ENCODE measurements at places on chromosomes 6 and 20.

DNA sequence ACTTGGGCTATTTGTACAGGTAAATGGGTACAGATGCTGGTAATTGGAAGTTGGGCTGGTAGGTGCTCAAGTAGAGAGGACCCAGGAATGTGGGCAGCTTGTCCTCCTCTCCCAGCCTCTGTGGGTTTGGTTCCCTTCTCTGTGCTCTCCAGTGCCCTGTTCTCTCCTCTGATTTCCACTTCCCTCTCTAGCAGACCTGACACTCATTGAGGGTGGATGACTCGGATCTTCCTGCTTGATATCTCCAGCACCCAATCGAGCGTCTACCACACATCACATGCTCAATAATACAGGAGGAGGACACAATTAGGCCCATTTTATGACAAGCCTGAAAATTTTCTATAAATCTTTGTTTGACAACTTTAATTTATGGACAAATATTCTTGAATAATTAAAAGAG lies 23.7 kb downstream of the CST1 start:
- H3K4me3 ChIP-seq, result no peak overlapping the region
- no peaks in the 10 kb centered on the region for H3K36me3 ChIP-seq
- peaks cover 3% of the 10 kb centered on the region for H3K27me3 ChIP-seq
- H3K4me1 ChIP-seq, result no peaks in the 10 kb centered on the region
- DNase-seq, result no peak
- no peak overlapping the region for H3K27ac ChIP-seq

GRCh38 chr20:58731192-58731591 lies 38.6 kb downstream of the NPEPL1 start:
- peaks cover 8% of the 10 kb centered on the region for H3K27me3 ChIP-seq
- no peak for DNase-seq
- no peaks in the 10 kb centered on the region for H3K36me3 ChIP-seq
- no peak overlapping the region for H3K4me3 ChIP-seq

DNA sequence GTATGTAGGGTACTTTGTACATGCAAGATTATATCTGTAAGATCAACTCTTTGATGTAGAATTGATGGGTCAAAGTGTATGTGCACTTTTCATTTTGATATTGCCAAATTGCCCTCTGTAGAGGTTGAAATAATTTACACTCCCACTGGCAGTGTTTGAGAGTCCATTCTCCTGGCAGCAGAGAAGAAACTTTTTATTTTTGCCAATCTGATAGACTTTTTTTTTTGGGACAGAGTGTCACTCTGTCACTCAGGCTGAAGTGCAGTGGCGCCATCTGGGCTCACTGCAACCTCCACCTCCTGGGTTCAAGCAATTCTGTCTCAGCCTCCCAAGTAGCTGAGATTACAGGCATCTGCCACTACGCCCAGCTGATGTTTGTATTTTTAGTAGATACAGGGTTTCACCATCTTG lies 199.2 kb downstream of the ZFAND3 start:
- H3K27me3 ChIP-seq, result no peaks in the 10 kb centered on the region
- no peaks in the 10 kb centered on the region for H3K4me1 ChIP-seq
- H3K27ac ChIP-seq, result no peak overlapping the region
- no peaks in the 10 kb centered on the region for H3K36me3 ChIP-seq
- DNase-seq, result peak; percentile 13

DNA sequence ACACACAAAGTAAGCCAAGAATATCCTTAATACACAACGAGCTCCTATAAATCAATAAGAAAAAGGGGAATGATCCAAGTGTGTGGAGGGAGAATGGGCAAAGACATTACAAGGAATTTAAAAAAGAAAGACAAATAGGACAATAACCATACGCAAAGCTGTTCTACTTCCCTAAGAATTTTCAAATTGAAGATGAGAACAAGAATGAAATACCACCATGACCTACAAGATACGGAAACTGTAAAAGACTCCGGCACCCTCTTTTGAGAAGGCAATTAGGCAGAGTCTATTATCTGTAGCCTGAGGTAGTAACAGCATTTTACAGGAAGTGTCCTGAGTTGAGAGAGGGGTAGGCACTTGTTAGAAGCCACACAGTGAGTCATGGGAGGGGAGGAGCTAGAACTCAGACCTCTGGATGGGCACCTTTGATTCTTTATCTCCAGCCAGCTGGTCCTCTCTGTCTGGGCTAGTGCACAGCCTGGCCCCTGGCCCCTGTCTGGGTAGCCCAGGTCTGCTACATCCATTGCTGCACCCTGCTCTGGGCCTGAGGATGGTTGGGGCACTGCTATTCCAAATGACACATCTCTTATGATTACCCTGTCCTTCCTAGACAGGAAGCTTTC lies 15.3 kb downstream of the RSPO4 start:
- H3K4me1 ChIP-seq, result no peaks in the 10 kb centered on the region
- no peak overlapping the region for H3K27ac ChIP-seq
- DNase-seq, result no peak
- H3K27me3 ChIP-seq, result peaks cover 5% of the 10 kb centered on the region

DNA sequence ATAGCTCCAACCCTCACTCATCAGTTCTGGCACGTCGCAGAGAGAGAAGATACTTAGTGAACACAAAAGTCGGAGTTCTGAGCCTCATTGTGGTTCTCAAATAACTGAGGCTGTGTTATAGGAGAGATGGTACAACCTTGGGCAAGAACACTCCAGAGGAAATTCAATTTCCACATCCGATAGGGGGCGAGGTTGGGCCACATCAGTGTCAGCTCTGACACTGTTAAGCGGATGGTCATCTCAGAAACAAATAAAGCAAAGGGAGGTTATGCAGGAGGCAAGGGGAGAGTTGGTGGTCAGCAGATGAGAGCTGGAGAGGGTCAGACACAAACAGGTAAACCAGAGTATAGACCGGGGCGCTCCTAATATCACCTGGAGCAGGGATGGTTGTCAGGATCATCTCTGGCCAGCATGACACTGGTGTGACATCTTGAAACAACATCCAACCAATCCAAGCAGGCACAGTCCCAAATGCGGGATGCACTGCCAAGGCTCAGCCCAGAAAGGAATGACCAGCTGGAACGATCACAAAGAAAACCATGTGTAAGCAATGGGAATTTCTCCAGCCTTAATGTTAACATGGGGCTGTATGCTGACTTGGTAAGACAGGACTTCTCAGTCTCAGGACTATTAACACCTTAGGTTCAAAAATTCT lies 331.8 kb downstream of the HACE1 start:
- H3K27me3 ChIP-seq, result no peaks in the 10 kb centered on the region
- no peak for DNase-seq
- no peak overlapping the region for H3K4me3 ChIP-seq

DNA sequence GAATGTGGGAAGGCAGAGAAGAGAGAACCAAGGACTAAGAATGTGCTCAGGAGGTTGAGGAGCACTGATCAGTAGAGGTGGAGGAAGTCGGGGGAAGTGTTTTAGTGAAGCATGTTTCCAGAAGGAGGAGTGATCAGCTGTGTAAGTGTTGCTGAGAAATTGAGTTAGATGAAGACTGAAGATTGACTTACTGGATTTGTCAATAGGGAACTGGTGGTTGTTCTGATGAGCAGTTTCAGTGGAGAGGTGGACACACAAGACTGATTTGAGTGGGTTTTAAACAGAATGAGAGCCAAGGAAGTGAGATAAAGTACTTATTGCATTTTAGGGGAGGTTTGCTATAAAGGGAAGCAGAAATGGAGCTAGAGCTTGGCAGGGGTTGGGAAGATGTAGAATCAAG lies 182.6 kb downstream of the CDKAL1 start:
- H3K27ac ChIP-seq, result no peak overlapping the region
- no peak for DNase-seq
- no peaks in the 10 kb centered on the region for H3K27me3 ChIP-seq
- H3K4me3 ChIP-seq, result no peak overlapping the region
- H3K36me3 ChIP-seq, result no peaks in the 10 kb centered on the region
- peaks cover 38% of the 10 kb centered on the region for H3K4me1 ChIP-seq

DNA sequence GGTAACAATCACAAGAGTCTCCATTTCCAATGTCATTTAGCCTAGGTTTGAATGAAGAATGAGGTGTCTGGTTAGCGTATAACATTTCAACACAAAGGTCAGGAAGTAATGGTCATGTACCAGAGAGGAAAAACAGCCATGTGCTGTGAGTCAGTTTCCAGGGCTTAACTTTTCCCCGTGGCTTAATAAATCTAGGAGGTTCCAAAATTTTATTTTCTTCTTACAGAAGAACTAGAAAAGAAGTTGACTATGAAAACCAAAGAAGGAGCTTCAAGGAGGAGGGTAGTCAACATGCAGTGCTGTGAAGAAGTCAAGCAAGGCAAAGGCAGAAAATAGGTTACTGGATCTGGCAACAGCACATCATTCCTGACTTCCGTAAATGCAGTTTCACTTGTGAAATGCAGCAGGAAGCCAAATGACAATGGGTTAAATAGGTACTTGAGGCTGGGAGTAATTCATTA lies 8.4 kb upstream of the GABRR2 start:
- H3K27ac ChIP-seq, result no peak overlapping the region
- peaks cover 23% of the 10 kb centered on the region for H3K36me3 ChIP-seq
- no peaks in the 10 kb centered on the region for H3K4me1 ChIP-seq
- no peak for DNase-seq

DNA sequence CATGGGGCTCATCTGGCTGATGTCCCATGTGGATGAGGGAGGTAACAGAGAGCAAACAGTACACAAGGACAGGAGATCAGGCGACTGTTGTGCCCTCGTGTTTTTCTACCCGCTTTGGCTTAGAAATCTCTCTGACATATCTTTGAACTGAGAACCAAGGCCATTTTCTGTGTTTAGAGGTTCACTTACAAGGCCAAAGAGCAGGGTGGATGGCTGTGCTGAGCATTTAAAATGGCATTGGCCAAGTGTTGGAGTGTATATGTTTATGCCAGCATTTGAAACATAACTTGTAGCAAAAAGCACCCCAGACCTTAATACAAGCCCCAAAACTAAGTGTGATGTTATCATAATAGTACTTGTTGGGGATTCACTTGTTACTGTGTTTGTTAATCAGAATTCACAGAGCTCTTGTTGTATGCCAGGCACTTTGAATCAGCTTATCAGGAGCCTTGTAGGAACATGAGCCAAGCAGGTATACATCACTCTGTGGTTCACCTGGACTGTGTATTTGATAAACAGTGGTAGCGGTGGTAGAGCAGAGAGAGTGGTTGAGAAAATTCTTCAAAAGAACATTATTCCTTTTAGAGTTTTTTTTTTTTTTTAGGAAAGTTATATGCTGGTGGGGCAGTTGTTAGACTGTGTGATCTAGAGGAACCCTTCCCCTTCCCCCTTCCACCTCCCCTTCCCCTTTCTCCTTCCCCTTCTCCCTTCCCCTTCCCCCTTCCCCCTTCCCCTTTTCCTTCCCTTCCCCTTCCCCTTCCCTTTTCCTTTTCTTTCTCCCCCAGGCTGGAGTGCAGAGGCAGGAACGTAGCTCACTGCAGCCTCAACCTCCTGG lies 71.3 kb downstream of the ATRN start:
- no peak for DNase-seq
- H3K4me1 ChIP-seq, result no peaks in the 10 kb centered on the region
- no peaks in the 10 kb centered on the region for H3K27me3 ChIP-seq
- no peak overlapping the region for H3K4me3 ChIP-seq
- H3K27ac ChIP-seq, result no peak overlapping the region
- H3K36me3 ChIP-seq, result no peaks in the 10 kb centered on the region

DNA sequence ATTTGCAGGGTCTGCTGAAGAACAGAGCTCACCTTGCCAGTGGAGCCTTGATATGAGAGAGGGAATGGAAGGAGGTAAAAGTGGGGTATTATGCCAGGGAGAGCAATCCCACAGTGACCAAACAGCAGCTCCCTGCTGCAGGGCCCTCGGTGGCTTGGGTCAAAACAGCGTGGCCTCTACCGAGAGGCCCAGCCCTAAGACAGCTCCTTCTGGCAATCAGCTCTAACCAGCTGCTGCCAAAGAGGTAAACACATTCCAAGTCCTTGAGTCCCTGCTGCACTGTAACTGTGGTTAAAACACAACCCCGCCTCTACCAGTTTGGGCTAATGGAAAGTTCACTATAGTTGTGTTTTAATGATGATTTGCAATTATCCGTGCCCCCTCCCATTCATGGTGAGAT lies 1.4 kb upstream of the DAAM2 start:
- H3K27ac ChIP-seq, result no peak overlapping the region
- no peak overlapping the region for H3K4me3 ChIP-seq
- no peak for DNase-seq
- no peaks in the 10 kb centered on the region for H3K4me1 ChIP-seq
- peaks cover 9% of the 10 kb centered on the region for H3K27me3 ChIP-seq

DNA sequence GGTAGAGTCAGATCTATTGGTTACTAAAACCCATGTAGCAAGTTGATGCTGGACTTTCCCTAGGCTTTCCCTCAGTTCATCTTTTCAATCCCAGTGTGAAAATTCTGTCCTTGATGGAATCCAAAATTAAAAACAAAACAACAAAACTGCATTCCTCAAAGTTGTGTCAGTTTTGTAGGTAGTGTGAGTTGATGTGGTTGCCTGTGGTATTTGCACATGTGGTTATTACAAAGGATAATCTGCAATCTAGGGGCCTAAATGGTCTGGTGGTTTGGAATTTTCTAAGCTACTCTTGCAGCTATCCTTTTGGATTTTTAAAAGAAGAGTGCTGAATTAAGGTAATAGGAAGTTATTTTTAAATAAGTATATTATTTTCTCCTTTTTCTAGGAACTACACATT lies 132.2 kb upstream of the SCGN start:
- H3K27me3 ChIP-seq, result peaks cover 16% of the 10 kb centered on the region
- no peaks in the 10 kb centered on the region for H3K4me1 ChIP-seq
- no peak overlapping the region for H3K27ac ChIP-seq
- no peak overlapping the region for H3K4me3 ChIP-seq

GRCh38 chr6:95087394-95088097 lies 489.8 kb upstream of the MANEA start:
- H3K4me1 ChIP-seq, result no peaks in the 10 kb centered on the region
- DNase-seq, result no peak
- no peaks in the 10 kb centered on the region for H3K36me3 ChIP-seq
- no peaks in the 10 kb centered on the region for H3K27me3 ChIP-seq

DNA sequence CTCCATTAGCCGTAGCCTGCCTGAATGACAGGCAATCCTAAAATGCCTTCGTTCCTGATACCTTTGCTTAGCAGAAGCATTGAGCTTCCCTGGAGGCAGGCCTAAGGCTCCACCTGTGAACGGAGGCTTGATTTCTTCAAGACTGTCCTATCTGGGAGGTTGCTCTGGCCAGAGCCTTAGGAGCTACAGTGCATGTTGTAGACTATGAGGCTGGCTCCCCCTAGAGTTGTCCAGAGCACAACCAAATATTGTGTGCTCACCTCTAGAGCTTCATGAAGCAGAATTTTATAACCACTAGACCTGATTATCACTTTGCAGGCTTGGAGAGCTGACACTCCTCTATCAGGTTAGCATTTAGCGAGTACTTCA lies 217.8 kb downstream of the MAFB start:
- no peaks in the 10 kb centered on the region for H3K4me1 ChIP-seq
- H3K36me3 ChIP-seq, result no peaks in the 10 kb centered on the region
- DNase-seq, result no peak
- H3K27ac ChIP-seq, result no peak overlapping the region

DNA sequence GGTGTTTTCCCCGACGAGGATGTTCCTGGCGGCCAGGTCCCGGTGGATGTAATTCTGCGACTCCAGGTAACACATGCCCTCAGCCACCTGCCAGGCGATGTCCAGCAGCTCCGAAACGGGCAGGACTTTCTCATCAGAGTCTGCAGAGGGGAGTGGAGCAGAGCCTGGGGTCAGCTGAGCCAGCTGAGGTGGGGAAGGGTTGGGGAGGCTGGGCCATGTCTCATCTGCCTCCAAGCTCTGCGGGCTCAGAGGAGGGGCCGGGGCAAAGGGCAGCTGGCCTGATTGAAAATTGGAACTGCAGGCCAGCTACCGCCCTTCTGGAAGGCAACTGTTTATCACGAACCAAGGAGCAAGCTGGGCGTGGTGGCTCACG lies 6.4 kb downstream of the PTK6 start:
- H3K4me1 ChIP-seq, result no peaks in the 10 kb centered on the region
- H3K4me3 ChIP-seq, result no peak overlapping the region
- no peaks in the 10 kb centered on the region for H3K36me3 ChIP-seq
- no peaks in the 10 kb centered on the region for H3K27me3 ChIP-seq
- H3K27ac ChIP-seq, result no peak overlapping the region

Data from DND-41 (cell line).